ENCODE measurements at places on chromosomes 13 and 19.

GRCh38 chr13:39016087-39016486 lies 21.8 kb downstream of the PROSER1 start:
- DNase-seq, result no peak

DNA sequence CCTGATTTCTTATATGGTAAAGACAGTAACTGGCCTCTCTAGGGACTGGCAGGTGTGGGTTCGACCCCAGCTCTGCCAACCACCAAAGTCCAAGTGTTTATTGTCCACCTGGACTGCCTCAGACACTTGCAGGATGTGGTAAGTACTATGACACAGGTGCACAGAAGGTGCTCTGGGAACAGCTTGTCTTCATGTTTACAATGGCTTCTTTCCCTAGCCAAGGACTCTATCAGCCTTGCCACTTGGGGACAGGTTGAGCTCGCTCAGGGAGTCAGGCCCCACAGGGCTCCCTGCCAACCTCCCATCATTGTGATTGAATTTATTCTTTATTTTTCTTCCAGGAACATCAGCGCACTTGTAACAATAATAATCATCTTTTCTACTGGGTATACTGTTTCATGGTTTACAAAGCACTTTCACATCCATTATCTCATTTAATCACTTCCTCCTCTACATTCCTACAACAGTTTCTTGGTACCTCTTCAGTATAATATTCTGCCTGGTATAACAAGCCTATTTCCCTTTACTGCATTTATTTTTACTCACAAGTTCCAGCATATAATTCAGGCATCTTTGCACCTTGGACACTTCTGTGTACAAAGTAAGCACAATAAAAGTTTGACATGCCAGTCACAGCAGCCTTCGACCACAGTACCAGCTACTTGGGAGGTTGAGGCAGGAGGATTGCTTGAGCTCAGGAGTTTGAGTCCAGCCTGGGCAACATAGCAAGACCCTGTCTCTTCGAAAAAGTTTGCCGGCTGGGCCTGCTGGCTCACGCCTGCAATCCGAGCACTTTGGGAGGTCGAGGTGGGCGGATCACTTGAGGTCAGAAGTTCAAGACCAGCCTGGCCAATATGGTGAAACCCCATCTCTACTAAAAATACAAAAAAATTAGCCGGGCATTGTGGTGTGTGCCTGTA lies 24.2 kb upstream of the GATAD2A start:
- no peak for DNase-seq

GRCh38 chr13:50401049-50401505 lies 385.8 kb downstream of the KCNRG start:
- DNase-seq, result no peak

GRCh38 chr13:94658926-94659597 lies 53.3 kb downstream of the SOX21 start:
- peak; percentile 59 for DNase-seq

GRCh38 chr13:76019421-76020044 lies 383.4 kb downstream of the LMO7 start:
- peak; percentile 88 for DNase-seq

- DNase-seq, result no peak
Observed at GRCh38 chr19:29711584-29712132, 3.4 kb downstream of the C19orf12 start.

DNA sequence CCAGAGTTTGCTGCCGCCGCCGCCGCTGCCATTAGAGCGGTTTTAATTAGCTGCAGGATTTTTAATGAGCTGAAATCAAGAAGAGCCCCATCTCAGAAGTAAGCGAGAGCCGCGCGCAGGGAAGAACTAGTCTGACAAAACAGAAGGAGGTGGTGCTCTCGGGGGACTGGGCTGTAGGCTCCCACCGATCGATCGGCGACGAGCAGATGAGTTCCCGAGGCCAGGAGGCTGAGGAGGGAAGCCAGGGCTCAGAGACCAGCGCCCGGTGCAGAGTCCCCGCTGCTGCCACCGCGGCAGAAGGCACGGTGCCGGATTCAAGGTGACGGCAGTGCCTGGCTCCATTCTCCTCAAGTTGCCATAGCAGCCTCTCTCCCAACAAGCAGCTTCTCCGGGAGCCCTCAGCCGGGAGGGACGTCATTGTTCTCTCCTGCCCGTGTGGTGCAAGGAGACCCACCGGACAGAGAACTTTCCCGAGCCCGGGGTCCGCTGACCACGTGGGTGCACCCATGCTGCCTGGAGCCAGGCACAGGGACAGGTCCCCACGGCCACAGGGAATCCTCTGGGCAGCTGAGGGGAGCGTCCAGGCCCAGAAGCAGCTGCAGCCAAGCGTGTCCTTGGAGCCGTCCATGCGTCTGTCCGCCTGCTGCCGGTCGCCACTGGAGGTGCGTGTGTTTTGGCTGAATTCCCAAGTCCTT lies 62.9 kb downstream of the CHST8 start:
- DNase-seq, result no peak

DNA sequence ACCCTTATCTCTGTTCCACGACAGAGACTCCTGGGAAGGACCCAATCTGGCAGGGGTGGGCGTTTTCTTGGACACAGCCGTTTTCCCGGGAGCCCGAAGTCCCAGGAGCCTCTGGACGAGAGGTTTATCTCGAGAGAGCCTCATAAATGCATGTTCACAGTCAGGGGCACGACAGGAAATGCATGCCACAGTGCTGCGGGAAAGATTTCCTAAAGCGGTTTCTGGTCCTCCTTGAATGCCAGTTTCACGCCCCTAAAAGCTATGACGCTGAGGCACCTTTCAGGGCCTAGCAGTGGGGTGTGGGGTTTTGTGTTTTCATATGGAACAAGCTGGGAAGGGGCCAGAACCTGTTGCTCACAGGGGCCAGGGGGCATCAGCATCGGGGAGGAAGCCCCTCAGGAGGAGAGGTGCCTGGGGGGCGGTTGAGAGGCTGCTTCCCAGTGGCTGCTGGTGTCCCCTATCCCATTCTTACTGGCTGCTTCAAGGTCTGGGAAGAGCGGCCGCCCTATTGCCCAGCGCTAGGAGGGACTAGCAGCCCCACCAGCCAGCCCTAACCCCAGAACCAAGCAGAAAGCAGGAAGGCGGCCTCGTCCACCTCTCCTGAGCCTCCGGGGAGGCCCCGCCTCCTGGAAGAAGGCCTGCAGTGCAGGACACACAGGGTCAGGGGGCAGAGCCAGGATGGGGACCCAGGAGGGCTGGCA lies 157.0 kb downstream of the KDM4B start:
- peak; percentile 84 for DNase-seq

DNA sequence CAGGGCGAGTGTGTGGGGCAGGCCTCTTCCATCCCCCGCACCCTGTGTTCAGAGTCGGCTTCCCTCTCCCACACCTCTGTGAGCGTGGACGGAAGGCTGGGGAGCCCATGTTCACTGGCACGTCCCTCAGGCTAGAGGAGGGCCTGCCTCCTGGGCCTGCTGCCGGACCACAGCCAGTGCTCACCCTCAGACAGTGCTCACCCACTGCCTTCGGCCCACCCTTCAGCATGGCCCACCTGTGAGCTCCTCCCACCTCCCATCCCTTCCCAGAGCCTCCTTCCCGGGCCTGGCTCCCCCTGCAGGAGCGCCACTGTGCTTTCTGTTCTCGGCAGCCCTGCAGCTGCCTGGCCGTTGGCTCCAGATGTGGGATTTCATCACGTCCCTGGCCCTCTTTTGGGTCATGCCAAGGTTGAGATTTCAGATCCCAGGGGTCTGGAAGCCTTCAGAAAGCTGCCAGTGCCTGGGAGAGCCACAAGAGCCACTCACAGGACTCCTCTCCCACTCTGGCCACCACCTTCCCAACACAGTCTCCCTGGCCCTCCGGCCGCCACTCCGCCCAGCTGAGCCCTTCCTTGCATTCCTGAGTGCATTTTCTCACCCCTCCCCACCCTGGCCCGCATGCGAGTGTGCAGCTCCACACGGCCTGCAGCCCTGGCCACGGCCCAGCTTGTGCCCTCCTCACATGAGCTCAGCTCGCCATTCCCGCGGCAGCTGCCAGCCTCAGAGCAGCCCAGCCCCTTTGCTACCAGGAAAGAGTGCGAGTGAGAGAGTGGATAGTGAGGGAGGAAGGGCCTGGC lies 25.3 kb downstream of the CAPN12 start:
- DNase-seq, result peak; percentile 74

DNA sequence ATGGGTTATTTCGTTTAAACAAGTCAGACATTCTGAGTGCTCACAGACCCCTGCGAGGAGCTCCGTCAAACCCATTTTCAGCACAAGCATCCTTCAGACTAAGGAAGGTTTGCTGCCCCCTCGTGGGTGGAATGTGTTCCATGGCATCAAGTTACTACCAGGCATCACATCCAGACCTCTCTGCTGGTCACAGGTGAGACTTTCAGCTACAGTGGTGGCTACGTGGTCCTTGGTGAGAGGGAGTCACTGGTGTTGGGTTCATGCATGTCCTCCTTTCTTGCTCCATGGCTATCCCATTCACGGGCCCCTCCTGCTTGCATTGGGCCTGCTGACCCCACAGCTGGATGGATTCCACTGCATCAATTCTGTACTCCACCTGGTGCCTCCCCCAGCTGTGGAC lies 9.1 kb upstream of the LILRB5 start:
- DNase-seq, result peak; percentile 98

DNA sequence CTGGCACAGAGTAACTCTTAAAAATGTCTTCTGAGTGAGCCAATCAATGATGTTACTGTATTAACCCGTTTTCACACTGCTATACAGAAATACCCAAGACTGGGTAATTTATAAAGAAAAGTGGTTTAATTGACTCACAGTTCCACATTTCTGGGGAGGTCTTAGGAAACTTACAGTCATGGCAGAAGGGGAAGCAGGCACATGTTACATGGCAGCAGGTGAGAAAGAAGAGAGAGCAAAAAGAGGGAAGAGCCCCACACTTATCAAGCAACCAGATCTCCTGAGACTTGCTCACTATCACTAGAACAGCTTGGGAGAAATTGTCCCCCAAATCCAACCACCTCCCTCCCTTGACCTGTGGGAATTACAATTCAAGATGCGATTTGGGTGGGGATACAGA lies 97.6 kb upstream of the MIR17HG start:
- DNase-seq, result no peak

DNA sequence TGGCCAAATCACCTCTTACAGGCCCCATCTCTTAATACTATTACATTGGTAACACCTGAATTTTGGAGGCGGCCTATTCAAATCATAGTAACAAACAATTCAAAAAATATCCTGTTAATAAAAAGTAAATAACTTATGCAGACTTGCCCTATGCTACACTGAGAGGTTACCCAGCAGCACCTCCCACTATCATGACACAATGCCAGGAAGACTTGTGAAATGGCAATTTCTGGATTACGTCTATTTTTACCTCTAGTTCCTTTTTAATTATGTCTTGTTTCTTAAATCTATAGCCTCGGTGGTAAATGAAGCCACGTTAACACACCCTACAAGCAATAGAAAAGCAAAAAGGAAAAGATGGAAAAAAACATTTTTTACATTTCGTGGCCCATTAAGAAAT lies 6.2 kb upstream of the DZIP1 start:
- no peak for DNase-seq

GRCh38 chr19:372306-372890 lies 27.8 kb upstream of the MIER2 start:
- no peak for DNase-seq

DNA sequence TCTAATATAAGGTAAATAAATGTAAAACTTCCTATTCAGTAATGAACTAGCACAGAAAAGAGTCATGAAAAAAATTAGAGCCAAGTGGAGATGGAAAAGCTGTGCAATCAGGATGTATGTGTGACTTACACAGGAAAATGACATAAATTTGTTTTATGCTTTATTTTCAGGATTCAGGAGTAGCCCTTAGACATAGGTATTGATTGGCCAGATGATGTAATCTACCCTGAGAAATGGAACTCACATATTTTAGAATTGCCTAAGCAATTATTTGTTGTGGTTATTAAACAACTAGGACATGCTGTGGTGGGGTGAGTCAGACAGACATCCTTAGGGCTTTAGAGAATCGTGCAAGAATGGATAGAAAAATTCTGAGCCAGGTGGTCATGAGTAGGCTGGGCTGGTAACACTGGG lies 110.6 kb downstream of the PCDH9 start:
- DNase-seq, result no peak

DNA sequence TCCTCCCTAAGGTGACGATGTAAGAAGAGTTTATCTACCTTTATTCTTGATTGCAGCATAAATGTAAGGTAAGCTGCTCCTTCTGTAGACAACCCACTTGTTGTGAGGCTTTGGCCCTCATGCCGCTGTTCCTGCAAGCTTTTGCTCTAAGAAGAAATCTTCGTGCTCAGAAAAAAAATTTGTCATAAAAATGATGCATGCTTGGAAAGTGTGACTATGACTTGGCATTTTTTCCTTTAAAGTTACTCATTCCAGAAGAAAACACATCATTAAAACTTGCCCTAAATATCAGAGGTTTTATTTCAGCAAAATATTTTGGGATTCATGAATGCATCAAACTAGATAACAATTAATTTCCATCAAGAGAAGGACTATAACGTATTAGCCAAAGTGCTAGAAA lies 39.8 kb downstream of the KCTD12 start:
- DNase-seq, result no peak

GRCh38 chr13:54433493-54434206 lies 1405.0 kb downstream of the OLFM4 start:
- DNase-seq, result no peak

GRCh38 chr13:66805657-66806056 lies 424.5 kb downstream of the PCDH9 start:
- no peak for DNase-seq

DNA sequence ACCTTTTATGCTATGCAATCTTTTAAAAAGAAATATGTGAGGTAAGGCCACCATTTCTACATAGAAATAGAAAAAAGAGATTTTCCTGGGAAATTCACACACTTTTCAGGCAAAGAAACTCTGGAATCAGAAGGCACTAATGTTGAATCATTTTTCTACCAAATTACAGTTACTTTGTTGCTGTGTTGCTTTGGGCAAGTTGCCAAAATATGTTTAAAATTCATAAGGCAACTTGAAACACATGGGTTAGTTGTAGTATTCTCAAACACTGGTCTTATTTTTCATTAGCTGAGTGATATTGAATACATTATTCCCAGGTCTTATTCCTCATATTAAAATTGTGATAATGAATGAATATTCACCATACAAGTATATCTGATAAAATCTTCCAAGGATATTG lies 195.0 kb upstream of the SLITRK1 start:
- DNase-seq, result no peak

GRCh38 chr13:98722958-98723357 lies 29.5 kb downstream of the SLC15A1 start:
- DNase-seq, result no peak

GRCh38 chr13:72293206-72293605 lies 426.2 kb upstream of the DACH1 start:
- DNase-seq, result no peak

GRCh38 chr19:14674764-14675163 lies at the start of gene ADGRE3:
ADGRE3 (minus strand) TSS chr19:14674844; CDS start chr19:14674770, 74 bp downstream.
- no peak for DNase-seq

DNA sequence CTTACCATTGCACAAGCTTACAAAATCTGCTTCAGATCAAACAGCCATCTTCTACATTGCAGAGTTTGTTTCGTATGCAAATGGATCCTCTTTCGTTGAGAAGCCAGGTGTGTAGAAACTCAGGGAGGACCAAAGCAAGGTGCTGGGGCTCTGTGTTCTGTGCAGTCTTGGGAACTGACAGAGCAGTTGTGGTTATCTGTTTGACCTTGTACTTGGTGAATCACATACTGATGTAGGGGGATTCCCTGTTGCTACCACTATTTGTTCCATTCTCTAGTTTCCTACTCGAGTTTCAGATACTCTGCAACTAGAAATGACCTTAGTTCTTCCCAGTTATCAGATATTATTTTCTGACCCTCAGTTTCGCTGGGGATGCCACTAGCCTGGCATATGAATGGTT lies 95.2 kb upstream of the CLDN10 start:
- DNase-seq, result no peak
